ENCODE measurements at places on chromosomes 11 and 22. TPM values are rescaled to one million over a fixed set of nuclear protein-coding genes. Genes with fewer than 3 reads are reported as not detected.

GRCh38 chr11:14299921-14300320 is 59.1 kb downstream of the RRAS2 start:
- no peak for DNase-seq
- H3K4me1 ChIP-seq, result peaks cover 6% of the 10 kb centered on the region
- H3K4me3 ChIP-seq, result no peak overlapping the region
- no peak overlapping the region for H3K27ac ChIP-seq

- no peaks in the 10 kb centered on the region for H3K36me3 ChIP-seq
- DNase-seq, result no peak
- no peak overlapping the region for H3K27ac ChIP-seq
- H3K4me1 ChIP-seq, result peaks cover 36% of the 10 kb centered on the region
Observed at GRCh38 chr22:50625568-50626313, 2.2 kb downstream of the ARSA start.

DNA sequence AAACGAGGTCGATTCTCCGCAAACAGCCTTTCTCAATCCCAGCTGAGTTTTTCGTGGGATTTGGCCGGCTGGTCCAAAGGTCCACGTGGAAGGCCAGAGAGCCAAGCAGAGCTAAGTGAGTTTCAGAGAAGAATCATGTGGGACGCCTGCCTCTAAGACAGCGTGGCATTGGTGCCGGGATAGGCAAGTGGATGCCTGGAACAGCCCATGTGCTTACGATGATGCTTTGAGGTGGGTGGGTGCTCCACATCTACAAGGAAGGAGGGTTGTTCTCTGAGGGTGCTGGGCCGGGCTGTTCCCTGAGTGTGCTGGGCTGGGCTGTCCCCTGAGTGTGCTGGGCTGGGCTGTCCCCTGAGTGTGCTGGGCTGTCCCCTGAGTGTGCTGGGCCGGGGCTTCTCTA is 41.4 kb downstream of the MUC2 start:
- no peaks in the 10 kb centered on the region for H3K27me3 ChIP-seq
- H3K27ac ChIP-seq, result no peak overlapping the region
- H3K4me3 ChIP-seq, result no peak overlapping the region
- no peaks in the 10 kb centered on the region for H3K36me3 ChIP-seq
- no peak for DNase-seq

DNA sequence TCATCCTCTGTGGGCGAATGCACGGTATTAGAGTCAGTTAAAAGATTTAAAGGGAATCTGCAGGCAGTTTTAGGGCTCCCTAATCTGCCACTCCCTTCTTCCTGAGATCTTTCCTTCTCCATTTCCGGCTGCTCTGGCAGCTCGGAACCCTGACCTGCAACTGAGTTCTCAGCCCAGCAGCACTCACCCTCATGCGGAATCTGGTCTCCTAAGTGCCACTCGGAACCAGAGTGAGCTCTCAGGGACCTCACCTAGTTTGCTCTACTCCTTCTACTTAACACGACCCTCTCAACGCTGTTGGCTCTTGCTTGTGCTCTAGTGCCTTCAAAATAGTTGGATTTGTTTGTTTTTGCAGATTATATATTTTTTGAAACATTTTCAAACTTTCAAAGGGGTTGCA is 19.3 kb upstream of the IL10RA start:
- no peaks in the 10 kb centered on the region for H3K27me3 ChIP-seq
- peaks cover 37% of the 10 kb centered on the region for H3K4me1 ChIP-seq
- H3K4me3 ChIP-seq, result no peak overlapping the region

The DCHS1 gene
- 0.51 TPM for total RNA-seq

Data from activated T-helper 2 cell treated with anti-CD3 and anti-CD28 coated beads, Interferon-gamma antibody, Interleukin-2, Interleukin-4, amounts not matched to agents 10 μg/mL and 5 μg/mL and 100 μg/mL, durations not matched to agents 14 hours and 24 hours and 36 hours (primary cell).